Muscle of arm (tissue), 14 donors: ENCODE measurements at places on chromosomes 12 and 14. TPM values are rescaled to one million over a fixed set of nuclear protein-coding genes. Genes with fewer than 3 reads are reported as not detected.

Gene TPPP2
- polyA plus RNA-seq = 0.34 TPM

GRCh38 chr12:65123435-65124063 is 2.4 kb upstream of the WIF1 start:
- peak; percentile 35 for DNase-seq

GRCh38 chr14:90675399-90675798 is 140.8 kb downstream of the TTC7B start:
- DNase-seq = no peak

DNA sequence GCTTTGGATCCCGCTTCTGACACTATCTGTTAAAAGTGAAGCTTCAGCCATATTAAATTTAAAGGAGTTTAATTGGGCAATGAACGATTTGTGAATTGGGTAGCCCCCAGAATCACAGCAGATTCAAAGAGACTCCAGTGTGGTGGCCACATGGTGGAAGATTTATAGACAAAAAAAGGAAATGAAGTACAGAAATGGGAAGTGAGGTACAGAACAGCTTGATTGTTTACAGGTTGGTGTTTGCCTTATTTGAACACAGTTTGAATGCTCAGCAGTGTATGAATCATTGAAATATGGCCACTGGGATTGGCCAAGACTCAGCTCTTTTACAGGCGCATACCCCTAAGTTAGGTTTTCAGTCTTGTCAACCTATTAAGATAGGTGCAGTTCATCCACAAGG is 21.9 kb downstream of the CCDC91 start:
- DNase-seq = no peak

- peak; percentile 76 for DNase-seq
Observed at GRCh38 chr14:34722723-34723545, 8.5 kb upstream of the CFL2 start.
